Renal cortical epithelial cell (primary cell): ENCODE measurements at places on chromosomes 4 and X.

DNA sequence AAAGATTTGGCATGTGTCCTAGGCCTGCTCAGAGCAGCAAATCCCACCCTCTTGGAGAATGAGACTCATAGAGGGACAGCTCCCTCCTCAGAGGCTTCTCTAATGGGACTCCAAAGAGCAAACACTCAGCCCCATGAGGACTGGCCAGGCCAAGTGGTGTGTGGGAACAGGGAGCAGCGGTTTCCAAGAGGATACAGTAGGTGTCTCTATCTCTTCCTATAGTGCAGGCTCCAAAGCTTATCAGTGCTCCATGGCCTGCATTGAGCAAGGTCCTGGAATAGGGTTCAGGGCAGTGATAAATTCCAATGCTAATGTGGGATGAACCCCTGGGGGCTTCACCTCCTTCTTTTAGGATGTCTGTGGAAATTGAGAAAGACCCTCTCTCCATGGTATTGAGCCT, 15.7 kb upstream of the MAGEA10 start:
- DNase-seq = no peak

GRCh38 chrX:120334603-120335002, 23.3 kb upstream of the TMEM255A start:
- no peak for DNase-seq

GRCh38 chr4:176780995-176781738, 11.6 kb downstream of the VEGFC start:
- no peak for DNase-seq

- no peak for DNase-seq
Observed at GRCh38 chr4:133379681-133380438, 230.8 kb downstream of the PCDH10 start.

- no peak for DNase-seq
Observed at GRCh38 chr4:68891678-68892077, 59.9 kb downstream of the UGT2A3 start.

- no peak for DNase-seq
Observed at GRCh38 chr4:3302786-3303564, 10.2 kb downstream of the RGS12 start.

DNA sequence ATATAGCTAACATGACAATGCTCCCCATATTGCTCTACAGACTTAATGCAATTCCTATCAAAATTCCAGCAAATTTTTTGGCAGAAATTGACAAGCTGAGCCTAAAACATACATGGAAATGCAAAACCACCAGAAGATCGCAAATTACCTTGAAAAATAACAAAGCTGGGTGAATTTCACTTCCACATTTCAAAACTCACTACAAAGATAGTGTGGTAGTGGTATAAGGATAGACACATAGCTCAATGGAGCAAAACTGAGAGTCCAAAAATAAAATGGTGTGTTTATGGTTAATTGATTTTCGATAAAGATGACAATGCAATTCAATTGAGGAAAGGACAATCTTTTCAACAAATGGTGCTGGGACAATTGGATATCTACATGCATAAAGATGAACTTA, 65.8 kb downstream of the SLC9A7 start:
- no peak for DNase-seq

GRCh38 chr4:163484906-163485305, 9.6 kb upstream of the TMA16 start:
- peak; percentile 47 for DNase-seq

DNA sequence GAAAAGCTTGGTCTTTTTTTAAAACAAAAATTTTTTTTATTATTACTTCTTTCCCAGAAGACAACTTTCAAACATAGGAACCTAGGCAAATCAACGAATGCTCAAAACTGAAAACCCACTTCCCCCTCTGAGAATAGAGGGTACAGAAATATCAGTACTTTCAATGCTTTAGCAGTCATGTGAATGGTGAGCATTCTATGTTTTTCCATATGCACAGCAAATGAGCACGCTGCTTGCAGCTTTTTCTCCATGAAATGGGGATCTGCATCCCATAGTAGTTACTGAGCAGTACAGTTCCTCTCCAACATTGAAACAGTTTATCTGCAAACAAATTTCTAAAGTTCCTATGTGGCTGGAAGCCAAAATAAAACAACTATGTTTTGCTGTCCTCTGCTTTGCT, 108.4 kb upstream of the BMP2K start:
- no peak for DNase-seq

DNA sequence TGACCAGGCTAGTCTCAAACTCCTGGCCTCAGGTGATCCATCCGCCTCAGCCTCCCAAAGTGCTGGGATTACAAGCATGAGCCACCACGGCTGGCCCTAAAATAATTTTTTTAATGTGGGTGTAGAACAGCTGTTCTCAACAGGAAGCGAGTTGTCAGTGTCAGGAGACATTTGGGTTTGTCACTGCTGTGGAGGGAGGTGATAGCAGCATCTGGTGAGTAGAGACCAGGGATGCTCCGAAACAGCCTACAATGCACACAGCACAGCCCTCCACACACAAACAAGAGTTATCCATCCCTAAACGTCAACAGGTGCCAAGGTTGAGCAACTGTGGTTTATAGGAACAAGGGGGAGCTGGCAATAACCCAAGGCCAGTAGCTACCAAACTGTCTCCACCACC, 243.4 kb upstream of the STS start:
- DNase-seq = no peak

- no peak for DNase-seq
Observed at GRCh38 chr4:182878633-182879495, 38.3 kb downstream of the DCTD start.

DNA sequence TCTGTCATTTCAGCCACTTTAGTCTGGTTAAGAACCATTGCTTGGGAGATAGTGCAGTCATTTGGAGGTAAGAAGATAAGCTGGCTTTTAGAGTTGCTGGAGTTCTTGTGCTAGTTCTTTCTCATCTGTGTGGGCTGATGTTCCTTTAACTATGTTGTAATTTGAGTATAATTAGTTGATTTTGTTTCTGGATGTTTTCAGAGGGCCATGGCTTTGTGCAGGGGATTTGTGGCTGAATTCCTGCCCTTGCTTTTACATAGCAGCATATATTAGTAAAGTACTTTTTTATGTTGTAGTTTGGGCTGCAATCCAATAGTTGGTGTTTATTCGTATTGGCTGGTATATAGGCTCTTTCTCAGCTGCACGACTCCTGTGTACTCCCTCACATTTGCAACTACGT, 339.6 kb downstream of the ANKRD50 start:
- no peak for DNase-seq

DNA sequence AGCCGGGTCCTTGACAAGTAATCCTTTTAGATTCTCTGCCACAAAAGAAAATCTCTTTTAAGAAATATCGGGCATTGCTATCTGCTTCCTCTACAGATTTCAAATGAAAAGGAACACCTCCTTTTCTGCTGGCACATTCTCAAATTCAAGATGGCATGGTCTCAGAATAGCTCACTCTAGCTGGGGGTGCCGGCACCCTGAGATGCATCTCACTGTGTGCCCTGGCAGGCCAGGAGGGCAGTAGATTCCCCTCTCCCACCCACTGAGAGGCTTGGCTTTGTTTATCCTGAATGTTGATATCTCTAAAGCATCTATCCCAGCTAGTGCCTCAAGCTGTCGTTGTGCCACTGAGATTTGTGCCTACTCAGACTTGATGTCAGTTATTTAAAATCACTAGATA, 319.5 kb downstream of the ARHGAP10 start:
- no peak for DNase-seq

DNA sequence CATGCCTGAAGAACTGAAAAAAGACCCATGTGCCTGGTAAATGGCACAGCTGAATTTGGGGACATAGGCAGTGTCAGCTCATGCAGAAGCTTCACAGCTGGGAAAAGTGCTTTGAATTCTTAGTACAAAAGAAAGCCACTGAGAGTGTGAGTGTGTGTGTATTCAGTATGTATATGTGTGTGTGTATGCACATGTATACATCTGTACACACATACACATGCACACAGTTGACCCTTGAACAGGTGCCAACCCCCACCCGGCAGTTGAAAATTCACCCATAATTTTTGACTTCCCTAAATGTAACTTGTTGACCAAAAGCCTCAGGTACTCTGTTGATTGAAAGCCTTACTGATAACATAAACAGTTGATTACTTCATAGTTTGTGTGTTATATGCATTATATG, 49.5 kb upstream of the ENPP6 start:
- DNase-seq = no peak

DNA sequence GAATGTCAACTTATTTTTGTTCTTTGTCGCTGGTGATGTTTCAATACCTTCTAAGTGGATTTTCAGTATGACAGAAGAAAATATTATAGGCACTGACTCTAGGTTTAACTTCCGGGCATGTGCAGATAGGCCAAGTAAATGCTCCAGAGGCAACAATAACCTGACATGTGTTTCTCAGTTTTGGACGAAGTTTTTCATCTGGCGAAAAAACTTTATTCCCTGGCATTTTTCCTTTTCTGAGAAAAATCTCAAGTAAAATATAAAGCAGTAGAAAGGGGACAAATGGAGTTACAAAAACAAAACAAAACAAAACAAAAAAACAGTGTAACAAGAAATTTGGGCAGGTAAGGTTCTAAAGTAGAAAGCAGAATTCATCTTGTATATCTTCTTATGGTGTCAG, 173.5 kb downstream of the ANTXR2 start:
- no peak for DNase-seq

- DNase-seq = peak; percentile 20
Observed at GRCh38 chr4:149735796-149736195, 79.8 kb downstream of the IQCM start.

DNA sequence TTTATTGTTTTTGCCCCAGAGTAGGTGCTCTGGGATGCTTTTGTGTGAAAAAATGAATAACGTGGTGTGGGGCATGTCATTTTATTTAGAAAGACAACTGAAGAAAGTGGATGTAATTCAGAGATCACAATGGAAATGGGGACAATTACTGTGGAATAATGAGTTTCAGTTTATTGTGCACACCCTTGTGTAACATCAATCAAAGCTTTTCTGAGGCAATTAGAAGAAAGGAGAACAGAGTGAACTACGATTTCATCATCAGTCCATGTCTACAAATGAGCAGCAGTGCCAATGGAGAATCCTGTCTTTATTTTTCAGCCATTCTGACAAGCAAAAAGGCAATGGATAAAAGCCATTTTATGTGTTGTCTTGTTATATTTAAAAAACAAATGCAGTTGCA, 339.2 kb downstream of the TMA16 start:
- no peak for DNase-seq

GRCh38 chrX:6718766-6719165, 183.8 kb upstream of the VCX3A start:
- DNase-seq = no peak

GRCh38 chrX:112849016-112849415, 8.4 kb upstream of the AMOT start:
- peak; percentile 36 for DNase-seq

DNA sequence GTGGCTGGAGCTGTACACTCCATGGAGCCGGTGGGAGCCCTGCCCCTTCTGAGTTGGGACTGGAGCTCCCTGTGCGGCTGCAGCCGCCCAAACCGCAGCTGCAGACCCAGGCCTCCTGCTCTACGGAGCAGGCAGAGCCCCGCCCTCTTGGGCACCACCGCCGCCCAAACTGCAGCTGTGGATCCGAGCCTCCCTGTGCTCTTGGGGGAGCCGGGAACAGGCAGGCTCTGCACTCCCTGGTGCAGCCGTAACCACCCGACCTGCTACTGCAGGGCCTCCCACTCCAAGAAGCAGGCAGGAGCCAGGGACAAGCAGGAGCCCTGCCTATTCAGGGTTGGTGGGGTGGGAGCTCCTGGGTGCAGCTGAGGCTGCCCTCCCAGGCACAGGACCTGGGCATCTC, 237.5 kb upstream of the ATP6AP2 start:
- DNase-seq = no peak

- DNase-seq = no peak
Observed at GRCh38 chr4:83112231-83112630, 2.3 kb downstream of the PLAC8 start.

GRCh38 chr4:175335331-175335730, 417.2 kb downstream of the ADAM29 start:
- DNase-seq = no peak

- DNase-seq = no peak
Observed at GRCh38 chr4:3252831-3253641, 4.1 kb downstream of the MSANTD1 start.

GRCh38 chr4:128921954-128922353, 112.5 kb downstream of the JADE1 start:
- no peak for DNase-seq

DNA sequence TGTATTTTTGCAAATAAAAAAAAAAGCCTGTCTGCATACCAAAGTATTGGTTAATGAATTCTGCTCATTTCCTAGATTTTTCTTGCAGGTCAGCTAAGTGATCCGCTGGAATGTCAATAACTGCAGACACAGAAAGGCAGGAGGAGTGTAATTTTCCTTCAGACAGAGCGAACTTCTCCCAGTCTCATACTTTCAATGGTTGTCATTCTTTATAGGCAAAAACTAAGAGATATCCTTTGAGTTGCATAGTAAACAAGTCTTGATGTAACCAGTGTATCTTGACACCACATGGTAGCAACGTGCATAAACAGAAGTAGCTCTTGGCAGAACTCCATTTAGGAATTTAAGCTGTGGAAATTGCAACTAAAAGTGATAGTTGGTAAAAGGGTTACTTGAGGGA, 8.2 kb downstream of the CAPN6 start:
- DNase-seq = peak; percentile 26

DNA sequence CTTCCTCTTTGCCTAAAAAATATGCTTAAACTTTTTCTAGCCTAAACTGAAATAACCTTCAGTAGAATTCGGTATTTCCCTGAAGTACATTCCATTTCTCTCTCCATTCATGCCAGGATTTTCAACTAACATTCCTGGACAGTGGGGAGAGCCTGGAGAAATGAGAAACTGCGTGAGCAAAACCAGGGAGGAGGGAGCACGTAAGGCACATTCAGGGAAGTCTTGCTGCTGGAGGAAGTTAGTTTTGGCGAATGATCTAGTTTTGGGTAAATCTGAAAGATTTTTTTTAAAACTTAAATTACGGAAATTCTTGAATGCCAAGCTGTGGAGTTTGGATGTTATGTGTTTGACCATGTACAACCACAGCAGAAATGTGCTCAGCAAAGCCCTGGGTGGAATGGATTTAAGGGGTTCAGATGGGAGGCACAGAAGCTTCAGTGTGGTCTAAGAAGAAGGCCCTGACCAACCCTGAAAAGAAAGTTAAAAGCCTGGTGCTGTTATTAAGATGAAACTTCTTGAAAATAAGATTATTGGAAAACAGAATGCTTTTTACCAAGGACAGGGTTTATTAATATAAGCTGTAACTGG, 347.8 kb downstream of the ANK2 start:
- DNase-seq = peak; percentile 51

DNA sequence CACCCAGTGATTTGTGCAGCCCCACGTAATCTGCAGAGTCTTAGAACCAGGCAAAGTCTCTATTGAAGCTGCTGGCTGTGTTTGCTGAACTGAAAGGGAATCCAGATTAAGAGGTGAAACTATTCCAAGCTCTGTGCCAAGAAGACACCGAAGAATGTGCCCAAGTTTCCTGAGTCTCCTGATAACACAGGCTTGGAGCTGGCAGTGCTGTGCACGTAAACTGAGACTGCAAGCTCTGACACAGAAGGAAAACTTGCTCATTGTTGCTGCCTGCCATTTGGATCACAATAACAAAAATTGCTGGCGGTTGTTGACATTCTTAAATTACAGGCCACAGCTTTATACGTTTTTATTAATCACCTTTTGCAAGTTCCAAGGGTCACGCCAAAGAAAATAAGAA, 60.2 kb upstream of the VCX3B start:
- DNase-seq = no peak
